IPS-NIHi11 (cell line): ENCODE measurements at places on chromosomes 7 and 10.

DNA sequence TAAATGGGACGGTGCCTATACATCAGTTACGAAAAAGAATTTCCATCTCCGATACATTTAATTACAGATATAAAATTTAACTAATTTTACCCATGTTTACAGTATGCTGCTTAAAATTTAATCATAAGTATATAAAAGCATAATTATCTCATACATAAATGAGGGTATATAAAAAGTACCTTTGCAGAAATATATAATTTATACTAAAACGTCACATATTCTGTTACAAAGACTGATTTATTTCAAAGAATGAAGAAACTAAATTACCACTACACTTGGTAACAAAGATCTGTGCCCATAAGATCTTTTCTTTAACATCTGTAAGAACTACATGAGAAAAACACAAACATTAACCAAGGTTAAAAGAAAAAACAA is 2.8 kb downstream of the DOCK4 start:
- DNase-seq, result no peak

DNA sequence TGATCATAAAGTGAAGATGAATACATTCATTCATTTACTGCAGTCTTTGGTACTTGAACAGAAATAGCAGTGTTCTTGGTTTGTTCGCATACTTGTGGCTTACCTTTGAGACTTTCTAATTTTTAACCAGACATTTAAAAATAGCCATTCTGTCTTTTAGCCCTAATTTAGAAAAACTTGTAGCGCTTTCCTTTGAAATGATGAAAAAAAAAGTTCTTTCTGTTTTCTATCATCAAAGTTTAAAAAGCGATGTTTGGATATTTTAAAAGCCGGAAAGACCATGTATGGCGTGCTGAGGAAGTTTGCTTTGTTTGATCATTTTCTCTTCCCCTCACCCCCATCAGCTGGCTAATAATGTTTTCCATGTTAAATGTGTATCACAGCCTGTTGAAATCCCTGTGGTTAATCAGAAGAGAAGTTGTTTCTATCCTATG is 116.3 kb downstream of the CUX1 start:
- DNase-seq, result no peak

DNA sequence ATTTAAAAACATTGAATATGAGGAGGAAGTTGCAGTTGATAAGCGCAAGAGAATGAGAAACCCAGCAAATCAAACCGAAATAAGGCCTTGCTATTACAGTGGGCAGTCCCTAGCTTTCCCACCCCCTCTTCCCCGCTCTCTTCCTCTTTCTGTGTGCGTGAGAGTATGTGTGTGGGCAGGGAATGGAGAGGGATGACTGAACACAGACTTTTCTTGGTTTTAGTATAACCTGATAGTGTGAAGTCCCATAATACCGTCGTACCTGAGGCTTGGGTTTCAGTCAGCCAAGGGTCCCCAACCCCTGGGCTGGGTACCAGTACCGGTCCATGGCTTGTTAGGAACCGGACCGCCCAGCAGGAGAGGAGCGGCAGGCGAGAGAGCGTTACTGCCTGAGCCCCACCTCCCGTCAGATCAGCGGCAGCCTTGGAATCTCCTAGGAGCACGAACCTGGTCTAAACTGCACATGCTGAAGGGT is 255.3 kb downstream of the CELF2 start:
- no peak for DNase-seq

GRCh38 chr7:82778021-82778420 is 334.4 kb upstream of the CACNA2D1 start:
- DNase-seq, result no peak

DNA sequence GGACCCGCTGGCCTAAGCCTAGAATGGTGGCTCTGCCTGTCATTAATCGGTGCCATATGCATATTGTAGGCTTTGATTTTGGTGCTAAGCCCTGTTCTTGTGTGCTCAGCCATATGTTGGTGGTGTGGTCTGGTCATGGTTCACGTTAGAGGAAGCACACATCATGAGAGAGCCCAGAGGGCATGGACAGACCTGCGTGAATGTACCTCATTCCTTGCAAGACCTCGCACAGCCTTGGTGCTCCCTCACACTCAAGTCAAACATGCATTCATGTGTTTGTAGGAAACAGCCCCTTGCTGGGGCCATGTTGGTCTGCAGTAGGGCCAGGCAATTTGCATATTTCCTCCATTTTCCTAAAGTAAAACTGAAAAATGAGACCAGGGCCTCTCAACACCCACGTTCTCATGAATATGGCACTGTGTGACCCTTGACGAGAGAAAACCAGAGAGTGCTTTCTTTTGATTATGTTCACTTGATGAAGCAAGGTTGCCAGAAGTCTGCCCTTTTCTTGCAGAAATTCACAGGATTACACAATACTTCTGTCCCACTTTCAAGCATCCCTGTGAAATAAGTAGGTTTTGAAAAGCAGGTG is 268.7 kb downstream of the CELF2 start:
- DNase-seq, result no peak

GRCh38 chr10:30396293-30396692 is 37.7 kb upstream of the MAP3K8 start:
- DNase-seq, result no peak

- DNase-seq, result no peak
Observed at GRCh38 chr7:103076764-103077163, 1.8 kb downstream of the ARMC10 start.

DNA sequence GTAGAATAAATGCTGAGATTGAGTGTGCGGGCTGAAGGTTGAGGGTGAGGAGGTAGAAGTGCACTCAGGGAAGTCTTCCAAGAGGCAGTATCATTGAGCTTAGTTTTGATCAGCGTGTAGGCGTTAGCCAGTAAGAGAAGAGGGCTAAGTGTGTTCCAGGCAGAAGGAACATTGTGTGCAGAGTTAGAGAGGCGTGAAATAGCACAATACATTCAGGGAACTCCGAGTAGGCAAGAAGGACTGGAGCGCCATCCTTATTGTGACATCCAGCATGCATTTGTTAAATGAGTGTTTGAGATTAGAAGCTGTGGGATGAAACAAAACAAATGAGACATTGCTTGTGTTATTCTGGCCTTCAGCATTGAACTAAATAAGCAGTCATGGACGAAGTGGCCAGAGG is 140.9 kb upstream of the MKLN1 start:
- no peak for DNase-seq

GRCh38 chr7:50962962-50963374 is 180.3 kb upstream of the GRB10 start:
- DNase-seq, result peak; percentile 75

- DNase-seq, result no peak
Observed at GRCh38 chr10:133384071-133384470, 5.0 kb downstream of the PAOX start.

DNA sequence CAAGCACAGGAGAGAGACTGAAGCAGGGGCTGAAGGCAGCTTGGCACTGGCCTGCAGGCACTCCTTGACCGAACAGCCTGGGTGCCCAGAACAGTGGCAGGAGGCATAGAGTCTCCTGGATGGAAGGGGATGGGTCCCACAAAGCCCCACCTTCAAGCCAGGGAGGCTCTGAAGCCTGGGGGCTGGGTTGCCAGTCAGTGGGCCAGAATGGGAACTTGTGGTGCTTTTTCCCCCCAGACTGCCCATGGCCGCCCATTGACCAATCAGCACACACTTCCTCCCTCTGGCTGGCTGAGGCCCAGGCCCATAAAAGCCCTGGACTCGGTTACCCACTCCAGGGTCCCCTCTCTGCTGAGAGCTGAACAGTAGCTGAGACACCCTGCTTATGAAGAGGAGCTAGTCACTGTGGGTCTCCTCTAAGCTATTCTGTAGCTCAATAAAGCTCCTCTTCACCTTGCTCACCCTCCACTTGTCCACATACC is 109.6 kb downstream of the ELAPOR2 start:
- DNase-seq, result no peak

DNA sequence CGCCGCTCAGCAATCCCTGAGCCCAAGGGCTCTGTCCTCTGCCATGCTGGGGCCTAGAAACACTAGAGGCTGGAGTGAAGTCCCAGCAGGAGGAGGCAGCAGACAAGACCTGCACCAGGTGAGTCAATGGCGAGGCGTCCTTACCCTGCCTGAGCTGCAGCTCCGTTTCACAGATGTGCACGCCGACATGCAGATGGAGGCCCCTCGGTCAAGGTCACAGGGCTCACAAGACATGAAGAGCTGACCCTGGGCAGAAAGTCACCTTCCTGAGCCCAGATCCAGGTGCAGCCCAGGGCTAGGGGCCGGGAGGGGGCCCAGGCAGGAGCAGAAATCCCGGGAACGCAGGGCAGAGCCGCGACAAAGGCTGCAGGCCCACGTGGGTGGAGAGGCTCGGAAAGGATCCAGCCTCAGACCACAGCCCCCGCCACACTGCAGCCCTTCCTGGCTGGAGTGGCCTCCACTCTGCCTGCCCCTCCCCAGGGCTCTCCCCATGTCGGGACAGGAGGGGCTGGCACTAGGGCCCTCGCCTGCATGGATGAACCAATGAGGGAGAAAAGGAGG is 23.8 kb downstream of the PDGFA start:
- DNase-seq, result no peak

DNA sequence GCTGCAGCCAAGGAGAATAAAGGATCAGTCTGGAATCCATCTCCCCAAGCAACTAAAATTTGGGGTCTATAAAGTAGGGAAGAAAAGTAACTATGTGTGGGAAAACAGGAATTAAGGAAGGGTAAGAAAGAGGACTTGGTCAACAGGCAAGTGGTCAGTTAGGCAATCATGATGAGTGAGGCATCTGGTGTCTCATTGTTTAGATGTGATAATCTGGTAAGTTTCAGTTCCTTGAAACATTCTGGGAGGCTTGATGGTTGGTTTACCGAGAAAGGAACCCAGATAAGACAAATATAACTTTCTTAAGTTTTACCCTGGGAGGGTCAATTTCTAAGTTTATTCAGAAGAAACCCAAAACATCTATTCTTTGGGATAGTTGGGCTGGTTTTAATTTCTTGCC is 22.3 kb downstream of the HYAL4 start:
- no peak for DNase-seq

DNA sequence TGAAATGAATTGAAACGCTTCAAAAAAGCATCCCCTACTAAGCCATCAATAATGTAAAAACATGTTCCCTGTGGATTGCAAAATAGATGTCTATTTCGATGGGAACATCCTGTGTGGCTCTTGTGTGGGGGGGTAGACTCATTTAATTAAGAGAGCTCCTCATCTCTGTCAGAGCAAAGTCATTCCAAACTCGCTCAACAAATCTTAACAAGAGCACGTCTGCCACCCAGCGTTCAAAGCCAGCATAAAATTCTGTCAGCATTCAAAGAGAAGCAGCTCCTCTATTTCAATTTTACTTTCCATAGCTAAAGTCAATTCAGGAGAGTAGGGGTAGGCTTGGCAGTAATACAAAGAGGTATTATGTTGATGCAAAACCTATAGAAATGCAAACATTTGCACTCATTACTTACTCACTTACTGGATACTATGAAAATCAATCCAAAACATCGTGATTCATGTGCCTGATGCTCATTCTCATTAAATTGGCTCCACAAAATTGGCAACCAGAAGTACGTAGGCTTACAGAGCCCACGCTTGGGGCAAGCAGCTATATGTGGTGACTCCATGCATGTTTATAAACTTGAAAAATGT is 114.9 kb downstream of the IPMK start:
- peak; percentile 33 for DNase-seq

- no peak for DNase-seq
Observed at GRCh38 chr7:44292876-44293560, 32.4 kb downstream of the CAMK2B start.

DNA sequence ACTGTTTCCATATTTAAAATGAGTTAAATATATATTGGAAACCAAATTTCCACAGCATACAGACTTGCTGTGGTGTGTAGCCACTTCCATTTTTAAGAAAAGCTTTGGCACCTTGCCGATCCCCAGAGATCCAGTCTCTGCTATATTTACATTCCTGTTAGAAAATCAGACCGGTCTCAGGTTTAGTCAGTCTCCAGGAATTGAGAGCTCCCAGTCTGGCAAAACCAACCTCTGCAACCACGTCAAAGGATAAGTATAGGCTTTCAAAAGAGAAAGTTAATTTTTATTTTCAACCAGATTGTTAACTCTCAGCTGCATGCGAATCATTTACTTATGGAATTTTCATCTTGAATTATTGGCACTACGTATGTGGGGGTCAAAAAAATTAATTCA is 28.2 kb downstream of the PUS7 start:
- no peak for DNase-seq

DNA sequence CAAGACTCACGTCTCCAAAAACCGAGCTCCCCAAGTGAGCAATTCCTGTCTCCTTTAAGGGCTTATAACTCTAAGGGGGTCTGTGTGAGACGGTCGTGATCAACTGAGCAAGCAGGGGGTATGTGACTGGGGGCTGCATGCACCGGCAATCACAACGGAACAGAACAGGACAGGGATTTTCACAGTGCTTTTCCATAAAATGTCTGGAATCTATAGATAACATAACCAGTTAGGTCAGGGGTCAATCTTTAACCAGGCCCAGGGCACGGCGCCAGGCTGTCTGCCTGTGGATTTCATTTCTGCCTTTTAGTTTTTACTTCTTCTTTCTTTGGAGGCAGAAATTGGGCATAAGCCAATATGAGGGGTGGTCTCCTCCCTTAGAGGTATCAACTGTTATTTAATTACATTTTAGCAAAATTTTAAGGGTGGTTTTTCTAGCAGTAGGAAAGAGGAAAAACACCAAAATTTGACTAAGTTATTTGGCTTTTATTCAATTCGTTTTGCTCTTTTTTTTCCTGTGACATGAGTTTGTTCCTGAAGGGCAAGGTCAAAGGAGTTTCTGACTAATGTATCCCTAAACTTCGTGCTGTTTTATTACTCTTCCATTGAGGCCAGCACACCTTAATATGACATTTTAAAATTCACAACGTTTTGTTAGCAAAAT is 121.4 kb upstream of the SEC61G start:
- DNase-seq, result no peak

GRCh38 chr10:127715782-127716378 is 21.1 kb upstream of the FOXI2 start:
- no peak for DNase-seq

GRCh38 chr7:31214751-31215150 is 125.8 kb downstream of the NEUROD6 start:
- no peak for DNase-seq

DNA sequence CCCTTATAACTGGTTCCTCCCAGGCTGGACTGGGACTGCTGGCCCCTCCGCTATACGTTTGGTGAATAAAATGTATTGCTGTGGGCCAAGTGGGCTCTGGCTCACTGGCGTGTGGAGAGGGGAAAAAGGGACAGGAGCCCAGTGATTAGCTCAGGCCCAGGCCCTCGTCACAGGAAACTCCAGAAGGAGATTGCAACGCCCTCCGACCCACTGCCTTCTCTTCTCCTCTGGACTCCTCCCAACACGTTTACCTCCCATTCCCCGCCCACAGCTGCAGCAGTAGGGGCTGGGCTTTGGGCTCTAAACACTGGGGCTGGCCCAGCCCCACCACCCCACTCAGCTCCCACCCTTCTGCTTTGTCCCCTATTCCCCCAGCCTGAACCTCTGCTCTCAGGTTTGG is 173.9 kb downstream of the NEURL1 start:
- peak; percentile 57 for DNase-seq
